ENCODE measurements at places on chromosomes 1 and 21.

DNA sequence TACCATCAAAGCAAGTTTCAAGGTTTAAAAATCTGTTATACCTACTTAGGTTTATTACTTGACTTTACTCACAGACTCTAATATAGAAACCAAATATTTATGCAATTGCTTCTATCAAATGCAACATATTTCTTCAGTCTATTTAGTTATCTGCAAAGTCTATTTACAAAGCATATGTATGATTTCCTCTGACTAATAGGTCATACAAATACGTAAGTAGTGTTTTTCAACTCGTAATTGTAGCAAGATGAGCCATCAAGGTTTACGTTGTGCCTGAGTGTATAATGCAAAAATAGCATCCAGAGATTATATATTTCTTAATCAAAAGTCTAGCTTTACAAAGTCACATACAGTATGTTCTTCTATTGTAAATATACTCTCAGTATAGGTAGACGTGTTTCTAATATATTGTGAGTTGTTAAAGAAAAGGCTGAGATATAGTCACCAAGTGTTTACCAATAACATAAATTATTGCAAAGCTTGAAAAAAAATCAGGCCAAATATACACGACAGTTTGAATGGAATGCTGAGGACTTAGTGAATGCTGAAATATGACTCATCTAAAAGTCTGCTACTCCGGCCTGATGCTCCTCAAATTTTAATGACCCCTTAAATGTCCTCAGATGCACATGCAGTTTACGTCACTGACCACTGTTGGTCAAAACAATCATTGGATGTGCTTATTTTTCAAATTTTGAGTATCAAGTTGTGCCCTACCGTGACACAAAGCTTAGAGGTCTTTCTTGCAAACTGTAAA is 48.4 kb downstream of the ADAMTS5 start:
- no peak for DNase-seq

GRCh38 chr1:245995474-245995873 is 511.6 kb downstream of the SMYD3 start:
- DNase-seq, result no peak

GRCh38 chr1:161069731-161070270 is at the start of gene ARHGAP30:
Gene ARHGAP30, minus strand, starts transcription at chr1:161069891. Its CDS starts 267 bp downstream, at chr1:161069624.
- DNase-seq, result no peak

DNA sequence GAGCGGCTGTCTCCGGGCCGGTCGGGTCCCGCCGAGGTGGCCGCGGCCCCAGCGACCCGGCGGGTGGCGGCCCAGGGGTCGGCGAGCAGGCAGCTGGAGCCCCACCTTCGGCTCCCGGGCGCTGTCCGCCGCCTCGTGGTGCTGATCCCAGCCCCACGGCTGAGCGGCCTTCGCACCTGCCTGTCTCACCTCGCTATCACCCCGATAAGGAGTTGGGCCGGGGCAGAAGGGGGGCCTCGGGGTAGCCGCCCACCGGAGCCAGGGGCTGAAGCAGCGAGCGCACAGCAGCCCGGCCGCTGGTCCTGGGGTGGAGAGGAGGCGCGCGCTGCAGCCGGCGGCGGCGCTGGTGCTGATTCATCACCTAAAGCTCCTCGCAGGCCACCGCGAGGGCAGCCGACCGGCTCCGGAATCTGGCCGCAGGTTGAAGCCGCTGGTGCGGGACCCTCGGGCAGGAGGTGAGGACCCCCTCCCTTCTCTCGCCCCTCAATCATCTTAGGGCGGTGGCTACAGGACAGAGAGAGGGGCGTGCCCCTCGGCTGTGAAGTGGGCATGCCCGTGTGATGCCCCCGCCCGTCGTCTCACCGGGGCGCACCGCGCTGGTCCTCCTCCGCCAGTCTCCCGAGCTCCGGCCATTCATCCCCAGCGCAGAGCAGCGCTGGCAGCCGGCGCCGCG is 575 bp downstream of the TRIM67 start:
- peak; percentile 44 for DNase-seq

- DNase-seq, result peak; percentile 52
Observed at GRCh38 chr1:109298666-109299557, 7.9 kb downstream of the MYBPHL start.

DNA sequence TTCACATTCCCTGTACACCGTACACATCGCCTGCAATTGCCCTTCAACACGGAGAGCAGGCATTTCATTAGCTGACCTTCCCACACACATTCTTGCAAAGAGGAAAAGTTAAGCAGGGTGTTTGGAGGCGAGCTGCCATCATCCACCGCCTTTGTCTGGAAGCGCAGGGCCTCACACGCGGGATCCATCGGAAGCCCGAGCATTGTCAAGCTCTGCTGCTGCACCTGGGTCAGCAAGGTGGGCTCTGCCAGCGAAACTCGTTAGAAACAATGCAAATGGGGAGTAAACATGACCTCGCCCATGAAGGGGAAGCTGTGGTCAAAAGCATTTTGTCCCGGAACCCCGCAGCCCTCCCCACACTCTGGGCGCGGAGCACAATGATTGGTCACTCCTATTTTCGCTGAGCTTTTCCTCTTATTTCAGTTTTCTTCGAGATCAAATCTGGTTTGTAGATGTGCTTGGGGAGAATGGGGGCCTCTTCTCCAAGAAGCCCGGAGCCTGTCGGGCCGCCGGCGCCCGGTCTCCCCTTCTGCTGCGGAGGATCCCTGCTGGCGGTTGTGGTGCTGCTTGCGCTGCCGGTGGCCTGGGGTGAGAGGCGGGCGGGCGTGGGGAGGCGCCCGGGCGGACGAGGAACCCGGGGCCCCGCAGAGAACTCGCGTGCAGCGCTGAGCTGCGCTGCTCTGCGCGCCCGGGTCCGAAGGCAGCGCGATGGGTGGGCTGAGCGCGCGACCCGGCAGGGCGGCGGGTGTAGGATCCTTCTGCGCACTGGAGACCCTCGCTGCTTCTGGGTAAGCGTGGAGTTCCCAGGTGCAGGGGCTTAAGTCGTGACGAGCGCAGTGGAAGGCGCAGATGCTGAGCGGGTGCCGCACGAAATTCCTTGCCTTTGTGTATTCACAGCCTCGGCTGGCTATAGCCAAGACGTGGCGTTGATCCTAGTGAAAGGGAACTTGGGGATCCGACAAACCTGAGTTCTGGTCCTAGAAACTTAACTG is at the start of gene CR1:
Gene CR1, plus strand, starts transcription at position 357 of the 992 bp plus-strand sequence. Its CDS starts 111 bp downstream, at position 468.
- DNase-seq, result no peak

- DNase-seq, result no peak
Observed at GRCh38 chr1:174072581-174072980, 50.4 kb upstream of the RC3H1 start.

GRCh38 chr1:6727535-6727934 is 25.9 kb upstream of the DNAJC11 start:
- DNase-seq, result peak; percentile 34

DNA sequence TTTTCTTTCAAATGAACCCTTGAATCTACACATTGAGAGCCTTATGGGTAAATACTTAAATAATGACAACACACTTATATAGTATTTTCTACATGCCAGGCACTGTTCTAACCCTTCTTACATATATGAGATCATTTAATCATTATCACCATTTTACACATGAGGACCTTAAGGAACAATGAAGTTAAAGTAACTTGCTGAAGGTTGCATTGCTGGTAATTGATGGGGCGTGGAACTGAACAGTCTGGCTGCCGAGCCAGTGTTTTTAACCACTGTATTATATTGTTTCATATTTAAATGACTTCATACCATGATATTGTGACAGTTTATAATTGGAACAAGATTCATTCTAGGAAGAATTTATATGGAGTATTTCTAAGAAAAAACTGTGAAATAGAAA is 111.9 kb upstream of the TENT5C start:
- DNase-seq, result no peak

DNA sequence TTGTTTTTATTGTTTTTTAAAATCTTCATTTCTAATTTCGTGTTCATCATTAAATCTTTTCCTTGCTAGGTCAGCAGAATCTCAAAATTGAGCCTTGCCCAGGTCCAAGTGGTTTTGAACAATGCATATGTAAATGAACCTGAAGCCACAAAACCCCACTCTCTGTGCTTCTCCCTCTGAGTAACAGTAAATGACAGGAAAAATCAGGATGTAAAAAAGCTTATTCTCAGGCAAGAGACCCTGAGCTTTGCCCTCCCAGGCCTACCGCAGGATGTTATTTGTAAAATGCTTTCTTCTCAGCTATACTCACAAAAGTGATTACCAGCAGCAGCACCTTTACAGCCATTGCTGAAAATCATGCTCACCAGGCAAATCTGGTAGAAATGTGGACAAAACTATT is 47.6 kb downstream of the TYW3 start:
- DNase-seq, result no peak

- no peak for DNase-seq
Observed at GRCh38 chr1:197438010-197438790, 170.1 kb downstream of the CRB1 start.

- peak; percentile 89 for DNase-seq
Observed at GRCh38 chr1:9294405-9294773, 1.7 kb downstream of the SPSB1 start.

GRCh38 chr1:223803211-223803610 is 42.5 kb downstream of the TP53BP2 start:
- no peak for DNase-seq

DNA sequence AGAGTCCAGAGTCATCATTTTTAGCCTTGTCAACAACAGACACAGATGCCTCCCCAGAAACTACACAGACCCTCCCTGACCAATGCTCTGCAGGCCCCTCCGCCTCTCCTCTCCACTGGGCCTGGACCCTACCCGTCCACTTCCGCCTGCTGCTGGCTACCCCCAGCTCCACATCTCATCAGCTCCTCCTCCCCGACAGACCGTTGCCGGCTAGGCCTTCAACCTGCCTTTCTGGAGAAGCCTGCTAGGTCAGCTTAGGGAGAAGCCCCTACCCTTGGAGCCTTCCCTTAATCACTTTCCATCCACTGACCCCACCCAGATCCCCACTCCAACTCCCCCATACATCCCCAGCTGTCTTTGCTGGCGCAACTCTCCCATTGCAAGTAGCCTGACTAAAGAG is 1.4 kb downstream of the TRIM17 start:
- DNase-seq, result no peak

DNA sequence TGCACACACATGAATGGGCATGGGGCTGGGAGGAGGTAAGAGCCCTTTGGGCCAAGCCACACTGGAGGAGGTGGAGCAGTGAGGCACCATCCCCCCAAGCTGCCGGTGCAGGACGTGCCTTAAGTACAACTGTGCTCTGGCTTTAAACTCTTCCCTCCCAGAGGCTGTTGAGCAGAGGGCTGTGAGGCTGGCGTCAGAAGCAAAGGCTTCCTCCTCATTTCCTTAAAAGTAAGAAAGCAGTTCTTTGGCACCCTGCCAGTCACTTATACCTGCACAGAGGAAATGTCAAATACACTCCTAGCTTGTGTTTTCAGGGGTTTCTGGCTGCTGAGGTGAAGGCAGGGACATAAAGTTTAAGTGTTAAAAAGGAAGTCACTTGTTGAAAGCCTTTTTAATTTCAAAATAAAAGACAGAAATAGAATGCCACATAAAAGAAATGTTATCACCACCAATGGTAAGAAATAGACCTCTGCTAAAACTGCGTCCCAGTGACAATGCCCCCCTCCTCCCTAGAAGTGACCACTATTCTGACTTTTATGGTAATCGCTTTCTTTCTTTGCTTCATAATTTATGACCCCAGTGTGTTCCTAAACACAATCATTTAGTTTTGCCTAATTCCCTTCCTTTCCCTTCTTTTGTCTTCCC is 33.0 kb downstream of the LAMC2 start:
- DNase-seq, result no peak

- peak; percentile 52 for DNase-seq
Observed at GRCh38 chr1:77888081-77888780, at the start of gene NEXN. Gene NEXN, plus strand, starts transcription at chr1:77888624. Its CDS starts 27,483 bp downstream, at chr1:77916107.

- DNase-seq, result no peak
Observed at GRCh38 chr1:22350924-22351767, 100.5 kb upstream of the ZBTB40 start.

DNA sequence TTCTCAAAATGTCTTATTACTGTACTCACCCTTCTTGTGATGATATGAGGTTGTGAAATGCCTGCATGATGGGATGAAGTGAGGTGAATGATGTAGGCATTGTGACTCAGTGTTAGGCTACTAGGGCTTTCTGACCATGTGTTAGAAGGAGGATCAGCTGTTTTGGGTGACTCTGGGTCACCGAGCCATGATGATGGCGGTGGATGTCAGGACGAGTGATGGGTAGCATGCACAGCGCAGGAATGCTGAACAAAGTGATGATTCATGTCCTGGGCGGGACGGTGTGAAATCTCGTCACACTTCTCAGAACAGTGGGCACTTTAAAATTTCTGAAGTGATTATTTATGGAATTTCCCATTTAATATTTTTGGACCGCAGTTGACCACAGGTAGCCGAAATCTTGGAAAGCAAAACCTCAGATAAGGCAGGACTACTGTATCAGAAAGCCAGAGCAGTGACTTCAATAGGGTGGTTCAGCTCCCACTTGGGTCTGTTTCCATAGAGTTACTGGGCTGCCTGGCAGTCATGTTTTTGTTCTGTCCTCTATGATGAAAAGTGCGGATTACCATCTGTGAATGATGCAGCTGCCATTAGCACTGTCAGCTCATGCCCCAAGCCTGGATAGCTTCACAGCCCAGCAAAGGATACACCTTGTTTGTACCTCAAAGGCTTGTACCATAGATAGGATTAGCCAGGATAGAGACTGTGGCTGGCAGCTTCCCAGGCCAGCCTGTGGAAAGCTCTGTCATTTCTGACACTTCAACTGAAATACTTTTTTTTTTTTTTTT is 26.6 kb downstream of the IL6R start:
- DNase-seq, result peak; percentile 99

DNA sequence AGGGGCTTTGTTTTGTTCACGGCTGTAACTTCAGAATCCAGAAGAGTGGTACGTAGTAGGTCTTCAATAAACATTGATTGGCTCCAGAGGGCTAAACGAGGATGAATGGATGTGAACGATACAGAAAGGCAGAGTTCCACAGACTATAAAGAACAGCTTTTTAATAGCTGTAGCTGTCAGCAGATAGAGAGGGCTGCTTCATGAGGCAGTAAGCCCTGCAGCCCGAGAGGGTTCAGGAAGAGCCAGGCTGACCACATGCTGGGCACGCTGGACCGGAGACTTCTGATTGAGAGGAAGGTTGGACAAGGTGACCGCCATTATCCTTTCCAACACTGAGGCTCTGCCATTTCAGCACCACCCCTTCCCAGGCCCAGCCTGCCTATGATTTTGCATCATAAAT is 45.3 kb downstream of the KIRREL1 start:
- no peak for DNase-seq

All from mammary epithelial cell (primary cell).